ENCODE measurements at places on chromosomes 4 and X. TPM values are rescaled to one million over a fixed set of nuclear protein-coding genes. Genes with fewer than 3 reads are reported as not detected.

- H3K4me1 ChIP-seq, result peaks cover 8% of the 10 kb centered on the region
- no peaks in the 10 kb centered on the region for H3K27me3 ChIP-seq
- no peak overlapping the region for H3K4me3 ChIP-seq
- no peak overlapping the region for H3K27ac ChIP-seq
These were observed 131.3 kb downstream of the ARHGAP10 start for GRCh38 chr4:147863111-147863747.

GRCh38 chr4:72531768-72532290 lies 37.2 kb downstream of the ADAMTS3 start:
- no peaks in the 10 kb centered on the region for H3K36me3 ChIP-seq
- no peaks in the 10 kb centered on the region for H3K4me1 ChIP-seq
- no peak for DNase-seq
- H3K4me3 ChIP-seq, result no peak overlapping the region

GRCh38 chr4:153472122-153473037 lies 6.2 kb downstream of the TMEM131L start:
- no peak overlapping the region for H3K4me3 ChIP-seq
- DNase-seq, result no peak
- H3K27ac ChIP-seq, result no peak overlapping the region
- no peaks in the 10 kb centered on the region for H3K4me1 ChIP-seq

DNA sequence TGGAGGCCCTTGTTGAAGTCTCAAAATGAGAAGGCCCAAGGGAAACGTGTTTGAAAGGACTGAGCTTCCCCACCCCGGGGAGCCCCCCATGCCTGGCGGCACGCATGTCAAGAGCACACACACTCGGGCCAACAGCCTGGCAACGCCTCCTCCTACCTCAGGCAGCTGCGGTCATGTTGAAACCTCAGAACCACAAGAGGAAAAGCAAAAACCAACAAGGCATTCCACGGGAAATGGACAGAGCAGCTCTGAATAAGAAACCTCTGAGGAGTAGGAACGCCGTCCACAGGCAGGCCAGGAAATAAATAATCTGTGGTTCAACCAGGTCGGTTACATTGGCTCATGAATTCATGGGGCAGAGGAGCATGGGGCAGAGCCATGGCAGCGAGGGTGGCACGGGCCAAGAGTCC lies 95.7 kb upstream of the AFAP1 start:
- H3K4me3 ChIP-seq, result no peak overlapping the region
- peaks cover 2% of the 10 kb centered on the region for H3K36me3 ChIP-seq
- no peaks in the 10 kb centered on the region for H3K4me1 ChIP-seq
- no peak for DNase-seq

- no peaks in the 10 kb centered on the region for H3K36me3 ChIP-seq
- no peak for DNase-seq
- no peak overlapping the region for H3K27ac ChIP-seq
- no peak overlapping the region for H3K4me3 ChIP-seq
- H3K4me1 ChIP-seq, result no peaks in the 10 kb centered on the region
These were observed 75.7 kb downstream of the ANKRD50 start for GRCh38 chr4:124636788-124637187.

DNA sequence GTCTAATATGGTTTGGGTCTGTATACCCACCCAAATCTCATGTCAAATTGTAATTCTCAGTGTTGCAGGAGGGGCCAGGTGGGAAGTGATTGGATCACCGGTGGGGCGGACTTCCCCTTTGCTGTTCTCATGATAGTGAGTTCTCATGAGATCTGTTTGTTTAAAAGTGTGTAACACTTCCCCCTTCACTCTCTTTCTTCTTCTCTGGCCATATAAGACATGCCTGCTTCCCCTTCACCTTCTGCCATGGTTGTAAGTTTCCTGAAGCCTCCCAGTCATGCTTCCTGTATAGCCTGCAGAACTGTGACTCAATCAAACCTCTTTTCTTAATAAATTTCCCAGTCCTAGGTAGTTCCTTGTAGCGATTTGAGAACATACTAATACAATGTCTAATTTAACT lies 19.7 kb upstream of the SCRG1 start:
- no peak overlapping the region for H3K27ac ChIP-seq
- no peaks in the 10 kb centered on the region for H3K36me3 ChIP-seq
- H3K4me3 ChIP-seq, result no peak overlapping the region
- H3K27me3 ChIP-seq, result no peaks in the 10 kb centered on the region
- no peak for DNase-seq
- H3K4me1 ChIP-seq, result peaks cover 1% of the 10 kb centered on the region

The CT45A10 gene
- not detected for total RNA-seq
